ENCODE measurements at places on chromosomes 4 and X.

GRCh38 chrX:133413218-133413925 lies 1.9 kb downstream of the GPC4 start:
- H3K27me3 ChIP-seq = no peaks in the 10 kb centered on the region
- no peak overlapping the region for H3K27ac ChIP-seq
- no peaks in the 10 kb centered on the region for H3K36me3 ChIP-seq
- peaks cover 21% of the 10 kb centered on the region for H3K4me1 ChIP-seq
- peak; percentile 45 for DNase-seq

DNA sequence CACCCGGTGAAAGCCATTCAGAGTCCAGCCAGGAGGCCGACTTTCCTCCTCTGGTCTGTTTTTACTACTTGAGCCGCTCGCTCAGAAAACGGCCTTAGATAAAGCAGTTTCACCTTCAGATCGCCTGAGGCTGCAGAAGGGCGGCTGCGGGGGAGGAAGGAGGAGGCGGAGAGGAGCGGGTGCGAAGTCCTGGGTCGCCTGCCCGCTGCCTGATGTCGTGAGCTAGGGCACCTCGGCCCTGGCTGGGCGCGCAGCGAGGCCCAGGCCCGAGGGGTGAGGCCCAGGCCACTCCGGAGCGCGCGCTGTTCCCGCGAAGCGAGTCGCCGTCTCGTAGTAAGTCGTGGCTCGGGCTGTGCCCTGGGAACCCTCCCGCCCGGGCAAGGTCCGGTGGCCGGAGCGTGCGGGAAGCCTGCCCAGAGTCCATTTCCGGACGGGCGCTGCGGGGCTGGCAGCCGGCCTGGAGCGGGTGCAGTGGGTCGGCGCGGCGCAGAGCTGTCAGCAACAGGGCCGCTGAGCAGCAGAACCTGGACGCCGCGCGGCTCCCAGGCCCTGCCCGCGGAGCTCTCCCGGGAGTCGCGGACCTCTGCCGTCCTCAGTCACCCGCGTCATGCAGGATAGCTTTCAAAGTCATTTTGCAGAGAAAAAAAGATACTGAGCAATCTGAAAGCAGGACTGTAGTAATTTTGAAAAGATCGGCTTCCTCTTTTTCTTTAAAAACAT lies 18.6 kb downstream of the TRIM2 start:
- H3K4me1 ChIP-seq = peaks cover 21% of the 10 kb centered on the region
- peak overlapping the region; percentile 49 for H3K27ac ChIP-seq
- peaks cover 54% of the 10 kb centered on the region for H3K27me3 ChIP-seq
- peak; percentile 70 for DNase-seq

DNA sequence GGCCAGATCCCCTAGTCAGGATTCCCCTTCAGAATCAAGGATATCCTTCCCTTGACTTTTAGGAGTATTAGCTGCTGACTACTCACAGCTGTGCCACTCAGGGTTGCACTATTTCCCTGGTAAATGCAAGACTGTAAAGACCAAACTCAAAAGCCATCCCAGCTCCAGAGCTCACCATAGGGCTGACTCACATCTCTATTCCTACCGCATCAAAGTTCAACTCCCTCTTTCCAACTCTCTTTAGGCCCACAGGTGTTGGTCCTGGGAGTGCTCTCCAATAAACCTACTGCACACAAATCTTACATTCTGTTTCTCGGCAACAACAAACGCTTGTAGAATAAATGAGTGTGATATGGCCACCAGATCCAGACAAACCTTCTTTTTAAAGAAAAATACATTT lies 109.6 kb downstream of the PPP3CA start:
- no peaks in the 10 kb centered on the region for H3K36me3 ChIP-seq
- H3K27ac ChIP-seq = no peak overlapping the region
- no peaks in the 10 kb centered on the region for H3K4me1 ChIP-seq
- no peak overlapping the region for H3K4me3 ChIP-seq
- no peak for DNase-seq
- no peaks in the 10 kb centered on the region for H3K27me3 ChIP-seq

DNA sequence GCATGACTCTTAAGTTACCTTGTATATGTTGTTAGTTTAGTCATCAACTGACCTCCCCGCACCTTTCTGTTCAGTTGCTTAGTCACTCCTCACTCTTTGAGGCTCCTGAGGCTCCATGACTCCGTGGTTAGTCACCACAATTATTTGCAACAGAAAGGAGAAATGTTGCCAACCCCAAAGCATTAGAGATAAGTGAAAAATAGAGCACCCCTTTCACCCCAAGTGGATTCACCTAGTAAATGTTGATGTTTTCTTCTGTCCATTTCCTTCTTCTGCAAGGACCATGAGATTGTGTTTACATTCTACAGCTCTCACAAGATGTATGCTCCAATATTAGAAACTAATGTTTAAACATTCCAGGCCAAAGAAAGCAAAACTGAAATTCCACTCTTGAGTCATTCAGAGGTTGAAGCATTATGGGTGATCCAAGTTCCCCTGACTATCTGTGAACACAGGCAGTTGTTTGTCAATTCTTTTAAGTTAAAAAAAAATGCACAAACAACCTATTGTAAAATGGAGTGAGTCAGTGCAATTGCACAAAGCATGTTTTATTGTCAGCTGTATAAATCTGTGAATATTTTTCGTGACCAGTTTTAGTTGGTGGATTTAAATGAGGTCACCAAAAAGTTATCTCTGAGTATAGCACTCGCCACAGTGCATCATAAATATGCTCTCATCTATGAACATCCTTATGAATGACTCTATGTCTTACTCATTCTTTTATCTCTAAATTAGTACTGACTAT lies 552.4 kb upstream of the MAGEB2 start:
- no peaks in the 10 kb centered on the region for H3K36me3 ChIP-seq
- H3K4me3 ChIP-seq = no peak overlapping the region
- DNase-seq = no peak
- no peaks in the 10 kb centered on the region for H3K4me1 ChIP-seq
- H3K27ac ChIP-seq = no peak overlapping the region

DNA sequence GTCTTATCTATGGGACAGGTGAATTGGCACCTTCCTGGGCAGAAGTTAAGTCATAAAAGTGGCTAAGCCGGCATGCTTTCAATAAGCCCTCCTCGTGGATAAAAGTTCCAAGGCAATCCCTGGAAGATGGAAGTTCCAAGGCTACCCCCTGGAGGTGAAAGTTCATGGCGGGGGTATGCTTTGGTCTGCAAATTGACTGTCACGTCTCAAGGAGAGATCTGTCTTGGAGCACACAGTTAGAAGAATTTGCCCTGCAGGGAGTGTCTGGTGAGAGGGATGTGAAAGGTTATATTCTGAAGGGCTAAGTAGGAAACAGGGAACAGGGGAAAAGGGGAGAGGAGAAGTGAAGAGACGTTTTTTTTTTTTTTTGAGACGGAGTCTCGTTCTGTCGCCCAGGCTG lies 26.2 kb upstream of the GPR173 start:
- no peak overlapping the region for H3K27ac ChIP-seq
- no peak for DNase-seq
- H3K27me3 ChIP-seq = no peaks in the 10 kb centered on the region
- no peaks in the 10 kb centered on the region for H3K36me3 ChIP-seq
- no peak overlapping the region for H3K4me3 ChIP-seq
- no peaks in the 10 kb centered on the region for H3K4me1 ChIP-seq

DNA sequence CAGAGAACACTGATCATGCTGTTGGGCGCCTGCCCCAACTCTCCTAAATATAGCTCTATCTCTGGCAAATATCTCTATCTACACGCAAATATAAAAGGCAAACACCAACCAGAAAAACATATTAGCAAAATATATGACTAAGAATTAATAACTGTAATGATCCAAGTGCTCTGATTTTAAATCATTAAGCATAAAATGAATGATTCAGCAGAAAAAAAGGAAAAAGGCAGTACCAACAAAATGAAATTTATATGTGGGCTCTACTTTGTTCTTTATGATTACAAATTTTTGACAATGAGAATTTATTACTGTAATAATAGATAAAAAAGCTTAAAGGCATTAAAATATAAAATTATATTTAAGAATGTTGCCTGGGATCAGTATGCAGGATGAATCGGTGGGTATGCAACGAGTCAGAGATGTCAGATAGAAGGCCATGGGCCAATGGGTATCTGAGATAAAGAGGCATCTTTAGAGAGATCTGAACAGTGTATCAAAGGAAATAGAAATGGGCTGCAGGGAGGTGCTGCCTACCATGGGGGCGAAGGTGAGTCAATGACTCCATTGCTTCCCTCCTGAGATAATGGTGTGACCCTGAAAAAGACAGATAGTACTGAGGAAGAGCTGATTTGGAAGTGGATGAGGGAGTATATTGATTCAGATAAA lies 234.8 kb downstream of the SCFD2 start:
- no peak overlapping the region for H3K27ac ChIP-seq
- no peak overlapping the region for H3K4me3 ChIP-seq
- no peaks in the 10 kb centered on the region for H3K4me1 ChIP-seq
- H3K36me3 ChIP-seq = no peaks in the 10 kb centered on the region
- H3K27me3 ChIP-seq = no peaks in the 10 kb centered on the region

DNA sequence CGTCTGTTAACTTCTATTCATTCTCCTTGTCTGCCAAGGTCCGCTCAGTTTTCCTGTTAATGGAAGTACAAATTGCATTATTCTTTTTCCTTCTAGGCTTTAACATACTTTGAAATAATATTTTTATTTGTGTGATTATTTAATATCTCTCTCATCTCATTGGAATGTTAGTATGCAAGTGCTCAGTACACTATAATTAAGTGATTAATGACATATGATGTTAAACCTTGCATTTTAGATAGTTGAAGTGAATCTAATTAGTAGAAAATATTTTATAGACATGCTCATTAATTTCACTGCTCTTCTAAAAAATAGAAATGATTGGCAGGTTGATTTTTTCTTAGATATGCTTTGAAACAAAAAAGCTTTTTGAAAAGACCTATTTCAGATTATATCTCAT lies 1079.8 kb downstream of the RAPGEF2 start:
- no peaks in the 10 kb centered on the region for H3K4me1 ChIP-seq
- DNase-seq = no peak
- H3K27ac ChIP-seq = no peak overlapping the region

GRCh38 chrX:40651620-40652223 lies 4.4 kb upstream of the CXorf38 start:
- H3K36me3 ChIP-seq = no peaks in the 10 kb centered on the region
- H3K27me3 ChIP-seq = no peaks in the 10 kb centered on the region
- peaks cover 3% of the 10 kb centered on the region for H3K4me1 ChIP-seq
- peak; percentile 82 for DNase-seq

GRCh38 chr4:24560868-24561368 lies 23.4 kb downstream of the DHX15 start:
- no peaks in the 10 kb centered on the region for H3K4me1 ChIP-seq
- DNase-seq = no peak
- H3K36me3 ChIP-seq = peaks cover 11% of the 10 kb centered on the region
- no peaks in the 10 kb centered on the region for H3K27me3 ChIP-seq
- H3K4me3 ChIP-seq = no peak overlapping the region

GRCh38 chrX:154057791-154058190 lies 38.1 kb upstream of the IRAK1 start:
- DNase-seq = no peak
- H3K36me3 ChIP-seq = no peaks in the 10 kb centered on the region
- no peak overlapping the region for H3K4me3 ChIP-seq
- H3K27me3 ChIP-seq = no peaks in the 10 kb centered on the region
- no peak overlapping the region for H3K27ac ChIP-seq
- no peaks in the 10 kb centered on the region for H3K4me1 ChIP-seq

GRCh38 chrX:55668084-55668483 lies 44.9 kb downstream of the FOXR2 start:
- no peak overlapping the region for H3K4me3 ChIP-seq
- H3K27me3 ChIP-seq = no peaks in the 10 kb centered on the region
- no peak for DNase-seq
- no peak overlapping the region for H3K27ac ChIP-seq
- no peaks in the 10 kb centered on the region for H3K4me1 ChIP-seq
- no peaks in the 10 kb centered on the region for H3K36me3 ChIP-seq
